ENCODE measurements at places on chromosomes 1 and 21. TPM values are rescaled to one million over a fixed set of nuclear protein-coding genes. Genes with fewer than 3 reads are reported as not detected.
A peak's percentile ranks its signal among the peaks of the same experiment; 100 is the strongest.

- H3K36me3 ChIP-seq = peaks cover 10% of the 10 kb centered on the region
- H3K4me3 ChIP-seq = peak overlapping the region; percentile 97
- no peak for DNase-seq
- H3K27me3 ChIP-seq = no peaks in the 10 kb centered on the region
- H3K27ac ChIP-seq = peak overlapping the region; percentile 96
Observed at GRCh38 chr1:153976819-153977249, 640 bp downstream of the JTB start.

GRCh38 chr1:2612591-2613365 lies 20.0 kb downstream of the MMEL1 start:
- no peaks in the 10 kb centered on the region for H3K36me3 ChIP-seq
- H3K27ac ChIP-seq = no peak overlapping the region
- no peak overlapping the region for H3K4me3 ChIP-seq
- H3K4me1 ChIP-seq = no peaks in the 10 kb centered on the region

DNA sequence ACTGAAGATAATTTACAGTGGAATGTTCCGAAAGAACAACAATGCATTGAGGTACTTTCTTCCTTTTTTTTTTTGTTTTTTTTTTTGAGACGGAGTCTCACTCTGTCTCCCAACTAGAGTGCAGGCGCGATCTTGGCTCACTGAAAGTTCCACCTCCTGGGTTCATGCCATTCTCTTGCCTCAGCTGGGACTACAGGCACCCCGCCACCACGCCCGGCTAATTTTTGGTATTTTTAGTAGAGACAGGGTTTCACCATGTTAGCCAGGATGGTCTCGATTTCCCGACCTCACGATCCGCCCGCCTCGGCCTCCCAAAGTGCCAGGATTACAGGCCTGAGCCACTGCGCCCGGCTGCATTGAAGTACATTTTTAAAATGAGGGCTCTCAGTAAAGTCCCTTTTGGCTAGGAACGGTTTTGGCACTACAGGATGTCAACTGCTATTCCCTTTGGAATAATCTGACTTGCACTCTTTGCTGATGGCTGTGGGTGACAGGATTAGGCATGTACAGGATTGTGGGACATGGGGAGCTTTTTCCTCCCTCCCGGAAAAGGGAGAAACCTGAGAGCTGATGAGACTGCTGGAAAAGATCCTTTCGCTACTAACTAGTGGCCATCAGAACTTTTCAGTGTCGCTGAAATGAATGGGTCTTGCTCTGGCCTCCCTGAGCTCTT lies 56.9 kb upstream of the EDEM3 start:
- no peak for DNase-seq
- no peak overlapping the region for H3K4me3 ChIP-seq
- H3K27me3 ChIP-seq = no peaks in the 10 kb centered on the region
- H3K4me1 ChIP-seq = no peaks in the 10 kb centered on the region
- H3K36me3 ChIP-seq = peaks cover 2% of the 10 kb centered on the region

DNA sequence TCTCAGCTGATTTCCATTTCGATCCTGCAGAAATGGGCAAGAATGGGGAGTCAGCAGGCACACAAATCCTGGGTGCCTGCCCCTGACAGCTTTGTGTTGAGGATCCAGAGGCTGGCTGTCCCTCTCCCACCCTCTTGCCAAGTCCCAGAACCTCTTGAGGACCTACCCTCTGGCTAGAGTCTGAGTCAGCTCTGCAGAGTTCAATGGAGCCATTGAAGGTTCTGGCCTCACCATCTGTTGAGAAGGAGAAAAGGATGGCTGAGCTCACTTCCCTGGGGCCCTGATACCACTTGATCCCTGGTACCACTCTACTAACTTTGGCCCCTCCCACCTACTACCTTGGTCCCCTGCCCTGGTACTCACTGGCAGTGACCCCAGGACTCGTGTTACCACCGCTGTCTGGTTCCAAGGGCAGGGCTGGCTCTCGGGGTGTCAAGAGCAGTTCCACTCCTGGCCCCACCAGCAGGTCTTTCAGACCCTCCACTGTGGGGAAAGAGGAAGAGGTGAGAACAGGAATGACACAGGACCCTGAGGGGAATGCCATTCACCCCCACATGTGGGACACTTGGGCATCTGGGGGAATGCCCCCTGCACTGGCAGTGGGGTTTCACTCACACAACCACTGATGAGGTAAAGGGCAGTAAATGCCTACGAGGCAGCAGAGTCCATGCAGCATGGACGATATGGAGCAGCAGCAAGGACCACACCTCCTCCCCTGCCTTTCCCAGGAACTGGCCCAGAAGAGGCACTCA lies 10.5 kb downstream of the RXFP4 start:
- no peak overlapping the region for H3K27ac ChIP-seq
- no peak for DNase-seq
- H3K36me3 ChIP-seq = peaks cover 41% of the 10 kb centered on the region
- no peaks in the 10 kb centered on the region for H3K4me1 ChIP-seq
- no peaks in the 10 kb centered on the region for H3K27me3 ChIP-seq
- no peak overlapping the region for H3K4me3 ChIP-seq

DNA sequence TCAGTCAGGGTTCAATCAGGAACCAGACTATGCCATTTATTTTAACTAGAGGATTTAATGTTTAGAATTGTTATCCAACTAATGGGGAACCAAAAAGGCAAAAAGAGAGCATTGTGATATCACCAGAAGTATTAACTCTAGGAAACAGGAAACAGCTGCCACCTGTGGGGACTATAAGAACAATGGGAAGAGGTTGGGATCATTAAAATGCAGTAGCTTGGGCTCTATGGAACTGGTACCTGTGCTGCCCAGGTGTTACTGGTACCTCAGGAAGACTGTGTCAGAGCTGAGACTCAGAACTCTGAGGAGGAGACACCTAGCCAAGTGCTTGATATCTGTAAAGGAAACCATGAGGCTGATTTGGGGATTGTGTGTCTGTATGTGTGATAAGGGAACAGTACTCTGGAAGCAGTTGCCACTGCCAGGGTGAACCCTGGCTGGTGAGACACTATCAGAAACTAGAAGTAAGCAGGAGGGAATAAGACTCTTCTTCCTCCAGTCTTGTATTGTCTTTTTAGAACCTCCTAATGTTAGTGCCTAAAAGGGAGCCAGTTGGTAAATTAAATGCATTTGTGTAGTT lies 49.4 kb downstream of the MAN1A2 start:
- no peak overlapping the region for H3K27ac ChIP-seq
- peaks cover 21% of the 10 kb centered on the region for H3K36me3 ChIP-seq
- peaks cover 5% of the 10 kb centered on the region for H3K4me1 ChIP-seq
- no peak for DNase-seq
- no peaks in the 10 kb centered on the region for H3K27me3 ChIP-seq
- H3K4me3 ChIP-seq = no peak overlapping the region

DNA sequence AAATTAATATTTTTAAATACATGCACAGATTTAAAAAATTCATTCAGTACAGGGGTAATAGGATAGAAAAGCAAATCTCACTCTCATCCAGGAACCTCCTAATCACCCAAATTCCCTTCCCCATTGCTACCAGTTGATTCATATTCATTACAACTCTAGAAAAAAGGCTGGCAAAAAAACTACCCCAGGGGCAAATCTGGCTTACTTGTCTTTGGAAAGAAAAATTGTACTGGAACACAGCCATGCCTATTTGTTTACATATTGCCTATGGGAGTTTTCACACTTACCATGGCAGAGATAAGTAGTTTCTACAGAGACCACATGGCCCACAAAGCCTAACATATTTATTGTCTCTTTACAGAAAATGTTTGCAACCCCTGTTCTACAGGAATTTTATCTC lies 8.9 kb upstream of the RBM34 start:
- H3K4me1 ChIP-seq = no peaks in the 10 kb centered on the region
- peaks cover 37% of the 10 kb centered on the region for H3K36me3 ChIP-seq
- H3K27ac ChIP-seq = no peak overlapping the region
- no peak overlapping the region for H3K4me3 ChIP-seq

DNA sequence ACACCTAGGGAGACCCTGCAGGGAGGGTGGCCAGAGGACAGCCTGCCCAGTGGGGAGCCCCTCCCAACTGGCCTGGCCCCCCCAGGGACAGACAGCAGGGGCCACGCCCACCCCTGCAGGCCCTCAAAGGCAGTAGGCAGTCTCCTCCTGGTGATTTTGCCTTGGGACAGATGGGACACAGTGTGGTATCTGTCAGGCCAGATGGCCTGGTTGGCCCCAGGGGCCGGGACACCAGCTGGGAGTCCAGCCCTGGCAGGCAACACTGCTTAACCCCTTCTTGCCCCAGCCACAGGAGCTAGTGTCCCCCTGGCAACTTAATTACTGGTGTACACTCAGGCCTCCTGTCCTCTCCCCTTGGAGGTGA lies 17.8 kb downstream of the IFFO2 start:
- peaks cover 35% of the 10 kb centered on the region for H3K4me1 ChIP-seq
- no peaks in the 10 kb centered on the region for H3K27me3 ChIP-seq
- no peaks in the 10 kb centered on the region for H3K36me3 ChIP-seq
- no peak overlapping the region for H3K4me3 ChIP-seq

Gene ATP5PF
- total RNA-seq = 105 TPM

Gene KRTAP19-1
- not detected for total RNA-seq

GRCh38 chr1:1387098-1388077 lies 11.7 kb downstream of the CCNL2 start:
- no peak overlapping the region for H3K4me3 ChIP-seq
- DNase-seq = no peak
- peaks cover 52% of the 10 kb centered on the region for H3K36me3 ChIP-seq
- no peak overlapping the region for H3K27ac ChIP-seq
- H3K27me3 ChIP-seq = no peaks in the 10 kb centered on the region

DNA sequence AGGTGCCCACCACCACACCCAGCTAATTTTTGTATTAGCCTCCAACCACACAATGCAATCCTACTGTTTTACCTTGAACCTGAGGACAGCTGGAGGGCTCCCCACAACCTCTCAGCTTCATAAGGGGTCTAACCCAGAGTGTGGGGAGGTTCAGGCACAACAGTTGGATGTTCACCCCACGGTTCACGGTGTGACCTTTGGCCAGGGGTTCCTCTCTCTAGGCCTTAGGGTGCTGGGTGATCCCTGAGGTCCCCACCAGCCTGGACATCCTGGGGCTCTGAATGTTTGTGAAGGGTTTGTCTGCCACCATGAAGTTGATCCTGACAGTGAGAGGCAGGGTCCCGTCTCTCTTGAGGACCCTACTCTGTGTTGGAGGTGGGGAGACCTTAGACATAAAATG lies 3.9 kb downstream of the ACOT11 start:
- peaks cover 10% of the 10 kb centered on the region for H3K36me3 ChIP-seq
- H3K4me1 ChIP-seq = peaks cover 32% of the 10 kb centered on the region
- no peak overlapping the region for H3K4me3 ChIP-seq
- no peaks in the 10 kb centered on the region for H3K27me3 ChIP-seq
- no peak for DNase-seq

Gene PDZK1
- 0.64 TPM for total RNA-seq

GRCh38 chr1:184210862-184211261 lies 159.3 kb downstream of the TSEN15 start:
- DNase-seq = no peak
- H3K27me3 ChIP-seq = peaks cover 3% of the 10 kb centered on the region
- H3K36me3 ChIP-seq = no peaks in the 10 kb centered on the region
- H3K4me1 ChIP-seq = peaks cover 24% of the 10 kb centered on the region

Gene C1orf115
- total RNA-seq = 1.8 TPM
